ENCODE measurements at places on chromosomes 7 and 10.
A peak's percentile ranks its signal among the peaks of the same experiment; 100 is the strongest.

- no peak for DNase-seq
Measured at GRCh38 chr7:38671911-38672905, 41.0 kb upstream of the AMPH start.

DNA sequence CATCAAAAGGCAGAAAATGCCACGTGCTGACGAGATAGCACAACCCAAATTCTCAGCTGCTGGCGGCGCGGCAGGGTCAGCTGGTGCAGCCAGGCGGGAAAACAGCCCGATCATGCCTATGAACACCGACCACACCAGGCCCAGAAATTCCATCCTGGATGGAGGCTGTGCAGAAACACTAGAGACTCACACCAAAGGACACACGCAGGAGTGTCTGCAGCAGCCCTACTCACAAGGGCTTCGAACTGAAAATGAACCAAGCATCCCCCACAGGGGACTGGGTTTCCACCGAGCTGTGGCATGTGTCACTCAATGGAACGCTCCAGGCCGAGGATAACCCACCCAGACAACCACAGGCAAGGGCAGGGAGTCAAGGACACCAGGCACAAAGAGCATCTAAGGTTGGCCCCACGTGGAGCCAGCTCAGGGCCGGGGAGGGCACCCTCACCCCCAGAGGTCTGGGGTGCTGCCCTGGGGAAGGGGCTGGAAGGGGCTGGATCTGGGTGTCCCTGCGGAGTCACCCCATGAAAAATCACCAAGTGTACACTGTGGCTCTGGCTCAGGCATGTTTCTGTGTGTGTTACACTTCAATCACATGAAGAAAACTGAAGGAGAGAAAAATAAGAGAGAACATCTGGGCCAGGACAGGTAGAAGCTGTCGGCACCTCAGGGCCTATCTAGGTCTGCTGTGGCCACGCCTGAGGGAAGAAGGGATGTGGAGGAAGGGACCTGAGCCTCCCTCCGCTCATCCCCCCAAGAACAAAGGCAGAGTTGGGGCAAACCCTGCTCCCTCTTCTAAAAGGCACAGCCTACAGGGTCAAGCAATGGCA, 33.0 kb downstream of the RASGEF1A start:
- no peak for DNase-seq

DNA sequence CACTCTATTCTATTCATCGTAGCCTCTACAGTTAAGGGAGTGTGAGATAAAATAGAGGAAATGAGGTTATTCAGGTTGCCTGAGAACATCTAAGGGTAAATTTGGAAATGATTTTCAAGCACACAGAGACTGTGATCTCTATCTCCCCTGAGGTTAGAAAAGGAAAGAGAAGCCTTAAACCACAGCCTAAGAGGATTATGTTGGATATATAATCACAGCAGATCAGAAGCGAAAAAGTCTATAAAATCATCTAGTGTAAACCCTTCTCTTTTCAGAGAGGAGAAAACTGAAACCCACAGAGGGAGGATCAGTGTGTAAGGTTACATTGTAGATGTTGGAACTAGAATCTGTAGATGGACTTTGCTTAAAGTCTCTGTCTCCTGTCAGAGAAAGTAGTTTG, 90.6 kb upstream of the SEMA3E start:
- DNase-seq, result no peak

- no peak for DNase-seq
Measured at GRCh38 chr7:108407676-108408075, 48.6 kb downstream of the NRCAM start.

DNA sequence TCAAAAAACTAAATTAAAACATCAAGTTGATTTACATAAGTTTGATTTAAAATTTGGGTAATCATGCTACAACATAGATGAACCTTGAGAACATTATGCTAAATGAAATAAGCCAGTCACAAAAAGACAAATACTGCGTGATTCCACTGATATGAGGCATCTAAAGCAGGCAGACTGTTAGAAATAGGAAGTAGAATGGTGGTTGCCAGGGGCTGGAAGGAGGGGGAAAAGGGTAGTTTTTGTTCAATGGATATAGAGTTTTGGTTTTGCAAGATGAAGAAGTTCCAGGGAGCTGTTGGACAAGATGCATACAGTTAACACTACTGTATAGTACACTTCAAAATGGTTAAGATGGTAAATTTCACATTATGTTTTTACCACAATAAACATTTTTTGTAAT, 45.0 kb upstream of the IFRD1 start:
- DNase-seq, result no peak

GRCh38 chr7:100863406-100863950, 3.7 kb upstream of the TRIP6 start:
- DNase-seq, result no peak

DNA sequence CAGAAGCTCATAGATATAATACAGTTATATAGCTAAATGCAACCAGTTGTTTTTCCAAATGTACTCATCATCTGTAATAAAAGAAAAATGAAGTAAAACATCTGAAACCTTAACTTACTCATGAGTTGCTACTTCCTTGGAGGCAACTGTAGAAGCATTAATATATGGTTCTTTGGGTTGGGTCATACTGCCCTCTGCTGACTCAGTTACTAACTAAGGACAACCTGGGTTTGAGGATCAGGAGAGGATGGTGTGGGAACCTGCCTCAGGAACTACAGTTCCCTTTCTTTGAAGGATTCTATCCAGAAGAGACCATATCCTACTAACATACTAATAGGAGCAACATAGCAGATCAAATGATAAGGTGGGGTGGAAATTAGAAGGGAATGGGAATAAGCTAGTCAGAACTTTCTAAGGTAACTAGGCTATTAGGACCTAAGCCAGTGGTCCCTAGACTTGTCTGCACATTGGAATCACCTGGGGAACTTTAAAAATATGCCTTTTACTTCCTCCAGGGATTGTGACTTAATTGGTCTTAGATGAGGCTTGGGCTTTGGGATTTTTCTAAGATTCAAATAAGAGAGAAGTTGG, 20.7 kb downstream of the COX15 start:
- no peak for DNase-seq

DNA sequence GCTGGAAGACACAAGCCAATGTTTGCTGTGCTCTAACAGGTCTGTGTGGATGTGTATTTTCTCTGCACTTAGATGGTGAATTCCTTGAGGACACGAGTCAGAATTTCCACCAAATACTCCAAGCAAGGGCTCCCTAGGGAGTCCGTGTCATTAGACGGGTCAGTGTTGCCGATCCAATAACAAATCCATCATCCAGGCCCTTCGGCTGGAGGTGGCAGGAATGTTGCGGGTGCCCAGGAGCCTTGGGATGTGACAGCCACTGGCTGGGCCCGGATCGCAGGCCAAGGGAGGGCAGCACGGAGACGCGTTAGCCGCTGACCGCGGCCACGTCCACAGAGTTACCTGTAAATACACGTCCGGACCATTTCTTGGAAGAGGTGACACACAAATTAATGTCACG, 186.8 kb downstream of the WDR37 start:
- DNase-seq, result no peak

DNA sequence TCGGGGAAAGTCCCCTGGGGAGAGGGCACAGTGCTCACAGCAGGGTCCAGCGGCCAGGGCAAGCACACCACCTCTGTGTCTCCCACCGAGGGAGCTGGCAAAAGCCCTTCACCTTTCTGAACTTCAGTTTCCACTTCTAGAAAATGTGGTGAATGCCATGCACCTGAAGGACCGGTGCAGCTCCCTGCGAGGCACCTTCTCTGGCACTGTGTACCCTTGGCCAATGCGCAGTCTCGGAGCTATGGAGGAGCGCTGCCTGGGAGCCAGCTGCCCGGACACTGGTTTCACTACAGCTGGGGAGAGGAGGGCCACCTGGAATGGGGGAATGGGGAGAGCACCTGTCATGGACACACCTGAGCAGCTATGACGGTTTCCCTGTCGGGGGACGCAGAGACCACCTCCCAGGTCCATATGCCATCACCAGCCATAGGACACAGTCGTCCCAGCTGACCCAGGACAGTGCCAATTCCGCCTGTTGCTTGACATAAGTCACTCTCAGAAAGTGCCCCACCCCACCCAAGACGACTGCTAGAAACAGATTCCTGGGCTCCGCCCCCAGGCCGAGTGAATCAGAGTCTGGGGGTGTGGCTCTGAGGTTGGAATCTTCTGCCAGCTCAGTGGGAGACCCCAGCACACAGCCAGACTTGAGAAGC, 16.8 kb downstream of the RASGEF1A start:
- no peak for DNase-seq

- no peak for DNase-seq
Measured at GRCh38 chr7:75617634-75618234, 121.0 kb downstream of the HIP1 start.

DNA sequence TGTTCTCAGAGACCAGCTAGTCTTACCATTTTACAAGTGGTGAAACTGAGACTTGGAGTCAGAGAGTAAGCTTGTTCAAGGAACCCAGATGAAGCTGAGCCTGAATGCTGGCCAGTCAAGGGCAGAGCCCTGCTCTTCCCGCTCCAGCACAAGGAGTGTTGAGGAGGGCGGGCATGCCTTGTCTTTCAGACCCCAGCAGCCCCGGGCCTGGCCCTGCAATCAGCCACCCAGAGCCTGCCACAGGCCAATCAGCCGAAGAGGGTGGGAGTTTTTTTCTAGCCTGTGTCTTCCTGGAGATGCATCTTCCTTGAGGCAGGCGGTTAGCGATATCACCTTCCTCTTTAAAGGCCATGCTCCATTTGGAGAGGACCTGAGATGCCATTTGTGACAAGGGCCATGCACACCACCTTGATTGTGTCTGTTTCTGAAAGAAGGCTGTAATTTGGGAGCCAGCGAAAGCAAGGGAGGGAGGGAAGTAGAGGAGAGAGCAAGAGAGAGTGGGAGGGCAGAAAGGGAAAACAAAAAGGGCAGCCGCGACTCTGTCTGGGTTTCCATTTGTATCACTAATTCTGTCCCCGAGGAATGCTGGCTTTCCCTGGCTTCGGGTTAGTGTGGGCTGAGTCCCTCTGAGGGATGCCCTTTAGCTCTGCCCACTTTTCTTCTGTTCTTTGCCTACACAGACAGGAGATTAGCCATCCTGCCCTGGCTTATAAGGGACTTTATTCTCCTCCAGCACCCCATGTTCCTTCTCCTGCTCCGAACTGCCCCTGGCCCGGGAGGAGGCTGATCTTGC, 8.0 kb downstream of the CDH23 start:
- no peak for DNase-seq

DNA sequence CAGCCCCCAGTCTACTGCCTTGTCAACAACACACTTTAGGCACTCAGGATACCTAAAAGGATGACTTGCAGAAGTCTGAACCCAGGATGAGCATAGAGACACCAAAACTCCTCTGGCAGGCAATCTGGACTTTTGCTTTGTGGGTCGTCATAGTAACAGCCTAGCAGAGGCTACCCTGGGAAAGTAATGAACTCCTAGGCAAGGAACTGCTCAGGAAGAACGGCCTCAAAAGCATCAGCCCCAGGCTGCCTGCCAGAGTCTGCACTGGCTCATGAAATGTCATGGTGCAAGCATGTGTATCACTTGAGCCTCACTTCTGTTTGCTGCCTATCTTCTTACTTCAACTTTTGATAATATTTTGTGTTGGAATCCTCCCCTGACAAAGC, 715.1 kb downstream of the GRID1 start:
- no peak for DNase-seq

DNA sequence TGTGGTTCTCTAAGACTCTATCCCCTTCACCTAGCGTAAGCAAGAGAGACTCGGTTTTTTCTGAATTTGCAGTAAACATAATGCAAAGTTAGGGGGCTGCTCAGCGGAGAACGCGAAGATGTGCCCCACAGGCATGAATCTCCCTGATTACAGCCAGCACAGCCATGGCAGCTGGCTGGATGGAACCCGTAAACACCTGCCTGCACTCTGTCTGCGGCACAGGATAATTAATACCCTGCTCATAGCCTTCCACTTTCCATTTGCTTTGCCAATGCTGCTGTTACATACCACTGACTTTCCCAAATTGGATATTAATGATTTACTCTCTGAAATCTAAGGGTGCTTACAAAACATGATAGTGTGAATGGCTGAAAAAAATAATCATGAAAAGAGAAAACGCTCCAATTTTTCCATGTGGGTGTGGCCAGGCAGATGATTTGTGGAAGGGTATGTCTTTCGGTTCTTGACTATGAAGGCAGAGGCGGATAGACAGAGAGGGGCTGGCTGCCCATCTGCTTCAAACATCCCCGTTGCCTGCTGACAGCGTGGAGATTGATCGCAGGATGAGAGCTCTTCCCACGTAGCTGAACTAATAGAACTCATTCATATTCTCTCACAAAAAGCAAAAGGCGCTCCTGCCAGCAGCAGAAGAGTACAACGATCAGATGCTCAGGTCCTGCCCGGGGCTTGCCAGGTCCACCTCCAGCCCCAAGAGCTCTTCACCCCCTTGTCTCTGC, 193.2 kb upstream of the GHITM start:
- DNase-seq, result peak; percentile 2

GRCh38 chr10:22111260-22111659, 106.6 kb downstream of the EBLN1 start:
- DNase-seq, result no peak

GRCh38 chr10:122368502-122369254, 5.8 kb upstream of the PLEKHA1 start:
- DNase-seq, result no peak

DNA sequence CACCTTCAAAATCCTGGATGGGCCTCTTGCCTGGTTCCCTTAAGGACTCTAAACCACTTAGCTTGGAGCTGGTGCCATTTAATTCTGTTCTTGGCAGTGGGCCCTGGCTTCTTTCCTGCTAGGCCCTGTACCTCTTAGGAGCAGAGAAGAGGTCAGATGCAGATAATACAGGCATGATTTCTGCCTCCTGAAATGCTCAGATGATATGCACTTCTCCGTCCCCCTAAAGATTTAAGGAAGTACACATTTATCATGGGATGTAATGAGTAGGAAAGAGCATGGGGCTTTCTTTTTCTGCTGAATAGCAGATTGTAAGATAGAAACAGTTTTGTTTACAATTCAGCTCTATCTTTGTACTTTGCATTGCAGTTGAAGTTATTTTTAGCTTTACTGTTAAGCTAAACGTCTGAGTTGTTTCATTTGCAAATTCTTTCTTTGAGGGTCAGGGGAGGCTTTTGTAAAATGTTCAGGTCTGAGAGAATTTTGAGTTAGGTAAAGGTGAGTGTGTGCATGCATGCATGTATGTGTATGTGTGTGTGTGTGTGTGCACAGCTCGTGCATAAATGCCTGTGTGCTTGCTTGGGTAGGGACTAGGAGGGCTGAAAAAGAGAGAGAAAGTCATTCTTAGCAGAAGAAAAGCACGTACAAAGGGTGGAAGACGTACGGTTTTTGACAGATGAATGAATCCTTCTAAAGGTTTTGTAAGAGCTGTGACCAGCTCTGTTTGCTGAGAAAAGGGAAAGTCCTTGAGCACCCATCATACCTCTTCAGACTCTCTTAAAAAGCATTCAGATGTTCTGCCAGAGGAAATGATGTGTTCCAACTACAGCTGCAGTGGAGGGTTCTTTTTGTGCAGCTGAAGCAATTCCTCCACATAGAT, 364.2 kb downstream of the AUTS2 start:
- peak; percentile 80 for DNase-seq

GRCh38 chr7:155584763-155585531, 38.6 kb upstream of the CNPY1 start:
- no peak for DNase-seq

All from NCI-H187 treated with DMSO at 0.1 percent for 48 hours (cell line).